GM12878 (cell line): ENCODE measurements at places on chromosomes 5 and 9.

DNA sequence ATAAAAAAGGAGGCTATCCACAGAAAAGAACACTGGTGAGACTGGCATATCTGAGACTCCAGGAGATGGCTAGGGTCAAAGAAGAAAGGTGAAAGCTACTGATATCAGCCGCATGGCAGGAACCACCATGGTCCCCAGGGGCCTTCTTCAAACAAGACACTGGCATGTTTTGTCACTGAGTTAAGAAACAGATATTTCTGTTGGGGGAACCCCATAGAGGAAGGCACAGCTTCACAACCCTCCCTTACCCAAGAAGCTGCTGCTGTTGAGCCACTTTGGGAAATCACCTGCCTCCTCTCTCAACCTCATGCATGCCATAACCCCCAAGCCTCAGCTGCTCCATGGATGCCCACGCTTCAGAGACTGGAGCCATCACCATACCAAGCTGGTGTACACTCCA, 13.3 kb upstream of the BTNL3 start:
- DNase-seq = peak; percentile 83

- DNase-seq = no peak
Measured at GRCh38 chr5:169934990-169935389, 45.3 kb downstream of the INSYN2B start.

DNA sequence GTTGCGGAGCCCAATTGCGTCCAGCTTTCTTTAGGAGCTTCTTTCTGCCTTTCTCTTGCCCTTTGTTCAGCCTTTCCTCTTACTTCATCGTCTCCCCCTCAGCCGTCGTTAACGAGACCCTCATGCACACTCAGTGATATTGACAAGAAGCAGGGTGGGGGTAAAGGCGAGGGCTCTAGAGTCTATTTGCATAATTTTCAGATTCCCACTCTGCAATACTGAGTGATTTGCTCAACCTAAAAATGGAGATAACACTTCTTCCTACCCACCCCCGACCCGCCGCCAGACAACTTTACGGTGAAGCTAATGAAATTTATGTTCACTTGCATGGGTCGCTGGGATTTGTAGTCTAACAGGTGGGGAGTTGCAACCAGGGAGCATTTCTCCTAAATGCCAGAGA, 1.3 kb upstream of the TBC1D2 start:
- no peak for DNase-seq

GRCh38 chr9:112063586-112063985, 111.5 kb downstream of the SUSD1 start:
- DNase-seq = no peak

DNA sequence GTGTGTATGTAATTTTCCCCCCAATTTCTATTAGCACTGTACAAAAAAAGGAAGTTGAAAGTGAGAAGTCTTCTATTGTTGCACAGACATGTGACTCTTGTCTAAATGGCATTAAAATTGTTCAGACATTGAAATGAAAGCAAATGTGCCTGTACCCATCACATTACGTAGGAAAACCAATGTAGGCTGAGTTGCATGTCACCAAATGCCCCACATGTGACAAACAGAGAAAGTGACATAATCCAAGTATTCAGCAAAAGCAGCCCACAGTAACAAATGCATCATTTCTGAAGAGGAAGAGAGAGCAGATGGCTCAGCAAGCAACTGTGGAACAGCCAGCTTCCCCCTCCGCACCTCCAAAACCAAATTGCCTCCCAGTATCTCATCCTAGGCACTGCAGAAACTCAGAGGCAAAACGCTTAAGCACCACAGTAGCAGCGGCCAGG, 161.5 kb upstream of the NR4A3 start:
- DNase-seq = peak; percentile 78

DNA sequence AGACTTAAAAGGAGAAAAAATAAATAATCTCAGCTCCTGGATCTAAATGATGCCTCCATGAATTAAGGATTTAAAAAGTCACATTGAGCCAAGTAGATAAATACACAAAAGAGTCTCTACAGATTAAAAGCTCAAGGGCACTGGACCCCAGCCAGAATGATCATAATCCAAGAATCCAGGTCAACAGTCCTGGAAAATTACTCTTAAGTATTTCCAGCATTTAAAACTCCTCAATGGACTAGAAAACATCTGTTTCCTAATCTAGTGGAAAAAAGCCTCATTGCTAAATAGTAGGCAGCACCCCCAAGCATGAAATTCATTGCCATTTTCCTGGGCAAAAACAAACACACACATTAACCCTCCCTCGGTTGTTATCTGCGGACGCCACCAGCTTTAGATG, 96.8 kb downstream of the FRMD3 start:
- DNase-seq = no peak

DNA sequence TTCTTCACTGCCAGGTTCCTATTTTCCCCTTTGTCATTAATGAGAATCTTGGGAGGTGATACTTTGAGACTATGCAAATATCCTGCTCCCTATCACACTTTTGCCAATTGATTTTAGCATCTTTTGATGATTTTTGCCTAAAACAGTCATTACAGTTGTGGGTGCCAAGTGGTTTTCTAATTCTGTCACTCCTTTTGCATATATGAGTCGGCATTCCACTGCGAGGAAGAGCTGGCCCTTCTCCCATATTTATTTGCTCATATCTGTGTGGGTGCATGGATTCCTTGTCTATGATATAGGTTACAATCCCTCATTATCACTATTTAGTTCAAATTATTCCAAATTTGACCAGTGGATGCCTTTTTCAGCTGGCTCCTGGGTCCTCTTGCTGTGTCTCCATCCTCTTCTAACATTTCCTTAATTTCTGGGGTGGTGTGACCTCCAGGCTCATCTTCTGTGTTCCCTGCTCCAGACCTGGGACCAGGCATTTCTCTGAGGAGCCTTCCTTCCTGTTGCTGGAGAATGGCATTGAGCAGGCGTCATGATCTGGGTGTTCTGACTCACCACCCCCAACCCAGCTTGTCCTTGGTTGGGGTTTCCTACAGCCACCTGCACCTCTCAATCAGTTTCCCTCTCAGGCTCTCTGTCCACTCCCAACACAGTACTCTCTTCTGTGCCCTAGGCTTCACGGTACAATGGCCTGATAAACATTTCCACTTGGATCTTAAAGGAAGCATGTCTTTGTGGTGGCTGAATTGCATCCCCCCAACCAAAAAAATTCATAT, 106.7 kb downstream of the NXNL2 start:
- DNase-seq = no peak

GRCh38 chr5:105905392-105905791, 1765.3 kb downstream of the EFNA5 start:
- no peak for DNase-seq

DNA sequence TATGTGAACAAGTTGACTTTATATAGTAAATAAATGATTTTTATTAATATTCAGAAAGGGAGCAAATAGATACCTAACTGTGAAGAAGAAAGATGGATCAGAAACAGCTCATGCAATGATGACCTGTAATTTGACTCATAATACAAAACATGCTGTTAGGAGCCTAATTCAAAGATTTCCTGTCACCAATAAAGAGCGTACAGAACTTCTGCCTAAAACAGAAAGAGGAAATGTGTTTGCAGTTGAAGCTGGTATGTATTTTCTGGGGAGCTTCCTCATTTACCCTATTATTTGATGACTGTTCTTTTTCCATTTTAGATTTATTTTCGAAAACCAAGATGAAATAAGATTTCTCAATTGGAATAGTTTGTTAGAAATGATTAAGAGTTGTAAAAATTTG, 11.4 kb downstream of the YTHDC2 start:
- DNase-seq = no peak

DNA sequence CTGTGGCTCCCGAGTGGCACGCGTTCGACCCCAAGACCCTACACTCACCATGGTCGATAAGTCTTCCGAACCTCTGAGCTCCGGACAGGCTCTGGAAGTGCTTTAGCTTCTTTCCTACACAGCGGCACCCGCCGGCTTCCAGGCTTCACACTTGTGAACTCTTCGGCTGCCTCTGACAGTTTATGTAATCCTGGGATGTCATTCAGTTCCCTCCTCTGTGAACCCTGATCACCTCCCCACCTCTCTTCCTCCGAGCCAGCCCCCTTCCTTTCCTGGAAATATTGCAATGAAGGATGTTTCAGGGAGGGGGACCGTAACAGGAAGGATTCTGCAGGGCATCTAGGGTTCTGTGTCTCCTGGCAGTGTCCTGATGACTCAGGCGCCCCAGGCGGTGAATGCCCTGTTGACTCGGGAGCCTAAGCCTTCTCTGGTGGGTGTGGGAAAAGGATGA, at the start of gene CD14:
TSS of gene CD14 (minus strand) at position 155 of the 451 bp plus-strand sequence. CDS start at position 51, 104 bp downstream.
- DNase-seq = no peak

- DNase-seq = no peak
Measured at GRCh38 chr9:27701587-27701986, 128.3 kb upstream of the C9orf72 start.

- DNase-seq = no peak
Measured at GRCh38 chr5:54792611-54793404, 192.6 kb downstream of the ESM1 start.

GRCh38 chr9:77848897-77849296, 182.7 kb downstream of the GNAQ start:
- no peak for DNase-seq

GRCh38 chr5:143390258-143390657, 13.2 kb downstream of the NR3C1 start:
- no peak for DNase-seq

- no peak for DNase-seq
Measured at GRCh38 chr5:137753691-137754187, 424 bp downstream of the HNRNPA0 start.

DNA sequence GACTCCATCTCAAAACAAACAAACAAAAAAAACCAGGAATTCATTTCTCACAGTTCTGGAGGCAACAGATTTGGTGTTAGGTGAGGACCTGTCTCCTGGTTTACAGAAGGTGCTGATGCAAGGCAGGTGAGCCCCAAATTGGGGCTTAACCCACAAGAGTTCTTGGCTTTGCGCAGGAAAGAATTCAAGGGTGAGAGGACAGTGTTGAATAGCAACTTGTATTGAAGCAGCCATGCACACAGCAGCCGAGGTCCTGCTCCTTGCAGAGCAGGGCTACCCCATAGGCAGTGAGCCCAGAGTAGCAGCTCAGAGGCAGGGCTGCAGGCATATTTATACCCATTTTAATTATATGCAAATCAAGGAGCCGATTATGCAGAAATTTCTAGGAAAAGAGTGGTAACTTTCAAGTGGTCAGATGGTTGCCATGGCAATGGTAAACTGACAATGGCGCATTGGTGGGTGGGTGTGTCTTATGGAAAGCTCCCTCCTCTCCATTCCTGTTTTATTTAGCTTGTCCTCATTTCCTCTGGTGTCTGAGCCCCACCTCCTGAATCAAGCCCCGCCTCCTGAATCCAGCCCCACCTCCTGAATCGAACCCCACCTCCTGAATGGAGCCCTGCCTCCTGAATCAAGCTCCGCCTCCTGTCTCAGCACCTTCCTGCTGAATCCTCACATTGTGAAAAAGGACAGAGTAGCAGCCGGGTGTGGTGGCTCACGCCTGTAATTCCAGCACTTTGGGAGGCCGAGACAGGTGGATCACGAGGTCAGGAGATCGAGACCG, 34.5 kb upstream of the COL5A1 start:
- no peak for DNase-seq

- no peak for DNase-seq
Measured at GRCh38 chr5:59616413-59616812, 277.1 kb downstream of the PDE4D start.

- DNase-seq = no peak
Measured at GRCh38 chr9:82034956-82035731, 46.6 kb downstream of the SPATA31D1 start.

DNA sequence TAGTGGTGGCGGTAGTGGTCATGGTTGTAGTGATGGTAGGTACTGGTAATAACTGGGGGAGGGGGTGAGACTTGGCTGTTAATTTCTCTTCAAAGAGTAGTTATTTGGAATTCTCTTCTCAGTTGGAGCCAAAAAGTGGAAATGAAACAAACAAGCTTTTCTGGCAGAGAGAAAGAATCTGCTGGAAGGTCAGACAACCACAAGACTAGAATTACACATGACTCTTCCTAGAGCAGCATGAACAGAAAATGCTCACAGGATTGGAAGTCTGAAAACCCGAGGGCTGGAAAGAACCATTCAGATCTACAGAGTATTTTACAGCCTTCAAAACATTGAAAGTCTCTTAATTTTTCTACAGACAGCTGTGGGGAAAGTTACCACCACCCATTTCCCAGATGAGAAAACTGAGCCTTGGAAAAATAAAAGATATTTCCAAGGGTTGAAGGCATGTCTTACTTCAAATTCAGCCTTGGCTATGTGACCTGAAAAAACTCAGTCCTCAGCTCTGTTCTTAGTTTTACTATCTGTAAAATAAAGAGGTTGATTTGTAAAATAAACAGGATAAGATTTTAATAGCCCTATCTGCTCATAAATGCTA, 42.9 kb upstream of the TRIM32 start:
- DNase-seq = no peak

- no peak for DNase-seq
Measured at GRCh38 chr9:94928691-94929368, 202.3 kb downstream of the AOPEP start.

- no peak for DNase-seq
Measured at GRCh38 chr5:151020304-151021110, at the start of gene GPX3. TSS of gene GPX3 (plus strand) at chr5:151020591. CDS start at chr5:151020655, 64 bp downstream.

- no peak for DNase-seq
Measured at GRCh38 chr9:72882117-72882775, 70.6 kb downstream of the ALDH1A1 start.

DNA sequence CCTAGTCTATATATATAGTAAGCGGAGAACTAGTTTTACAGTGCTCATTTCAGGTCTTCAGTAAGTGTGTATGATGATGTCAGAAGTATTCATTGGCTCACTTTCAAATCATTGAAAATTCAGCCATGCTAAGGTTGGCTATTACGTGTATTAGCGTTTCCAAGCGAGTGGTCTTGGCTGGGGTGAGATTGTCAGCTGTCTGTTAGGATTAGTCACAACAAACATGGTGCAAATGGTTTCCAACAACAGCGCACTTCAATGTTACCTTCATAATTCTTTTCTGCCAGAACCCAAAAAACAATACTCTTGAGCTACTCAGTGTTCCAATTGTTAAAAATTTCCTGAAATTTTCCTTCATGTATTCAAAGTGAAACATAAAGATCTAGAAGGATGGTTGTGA, 283.0 kb downstream of the AOPEP start:
- no peak for DNase-seq
